GM23338 (cell line): ENCODE measurements at places on chromosomes 13 and 19. TPM values are rescaled to one million over a fixed set of nuclear protein-coding genes. Genes with fewer than 3 reads are reported as not detected.

DNA sequence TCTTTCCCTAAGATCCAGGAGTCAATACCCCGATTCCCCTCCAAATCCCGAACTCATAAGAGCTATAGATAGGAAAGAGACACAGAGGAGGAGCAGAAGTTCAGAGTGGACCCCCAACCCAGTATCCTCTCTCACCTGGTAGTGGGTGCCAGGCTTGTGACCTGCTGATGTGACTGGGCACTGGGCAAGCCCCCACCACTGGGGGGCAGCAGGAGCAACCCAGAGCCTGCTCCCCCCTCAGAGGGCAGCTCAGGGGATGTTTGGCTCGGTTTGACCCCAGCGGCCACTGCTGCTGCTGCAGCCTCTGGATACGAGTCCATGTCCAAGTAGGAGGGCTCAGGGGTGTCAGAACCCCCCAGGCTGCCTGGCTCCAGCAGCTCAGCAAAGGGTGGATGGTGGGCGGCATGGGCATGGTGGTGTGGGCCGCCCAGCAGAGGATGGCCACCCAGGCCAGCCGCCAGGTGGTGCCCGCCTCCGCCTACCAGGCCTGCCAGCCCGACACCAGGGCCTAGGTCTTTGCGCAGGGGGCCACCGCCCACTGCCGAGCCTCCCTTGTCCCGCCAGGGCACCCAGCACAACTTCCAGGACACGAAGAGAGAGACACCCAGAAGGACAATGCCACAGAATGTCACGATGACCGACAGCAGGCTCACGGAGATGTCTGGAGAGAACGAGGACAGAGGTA is 7.4 kb downstream of the SYT3 start:
- peaks cover 8% of the 10 kb centered on the region; the same call in 1 of the 2 replicates for H3K36me3 ChIP-seq
- peak; percentile 38 for DNase-seq
- H3K27ac ChIP-seq = no peak overlapping the region
- H3K4me3 ChIP-seq = no peak overlapping the region
- H3K4me1 ChIP-seq = no peaks in the 10 kb centered on the region

DNA sequence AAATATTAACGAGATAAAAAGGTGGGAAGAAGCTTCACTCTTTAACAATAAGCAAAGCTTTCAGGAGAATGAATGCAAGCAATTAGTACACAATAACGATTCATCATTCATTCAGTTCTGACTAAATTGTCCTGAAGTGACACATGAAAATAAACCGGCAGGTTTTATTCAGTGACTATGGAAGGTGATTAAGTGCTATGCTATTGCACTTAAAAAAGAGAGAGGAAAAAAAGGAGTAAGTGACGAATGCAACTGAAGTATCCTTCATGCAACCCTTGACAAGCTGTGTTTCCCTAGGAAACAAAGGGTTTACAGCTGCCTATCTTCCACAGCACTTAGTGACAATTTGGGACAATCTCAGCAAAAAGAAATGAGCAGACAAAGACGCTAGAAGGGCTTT is 1.4 kb downstream of the LIG4 start:
- H3K27me3 ChIP-seq = no peaks in the 10 kb centered on the region
- H3K36me3 ChIP-seq = peaks cover 3% of the 10 kb centered on the region; the same call in 1 of the 2 replicates
- H3K4me3 ChIP-seq = peak overlapping the region; percentile 74
- H3K4me1 ChIP-seq = peaks cover 9% of the 10 kb centered on the region; the same call in 1 of the 2 replicates
- DNase-seq = no peak

CPAMD8 gene
- 11.8 and 14.1 TPM in 2 replicates for total RNA-seq

KPNA3 gene
- 50.9 and 55.7 TPM in 2 replicates for total RNA-seq

DNA sequence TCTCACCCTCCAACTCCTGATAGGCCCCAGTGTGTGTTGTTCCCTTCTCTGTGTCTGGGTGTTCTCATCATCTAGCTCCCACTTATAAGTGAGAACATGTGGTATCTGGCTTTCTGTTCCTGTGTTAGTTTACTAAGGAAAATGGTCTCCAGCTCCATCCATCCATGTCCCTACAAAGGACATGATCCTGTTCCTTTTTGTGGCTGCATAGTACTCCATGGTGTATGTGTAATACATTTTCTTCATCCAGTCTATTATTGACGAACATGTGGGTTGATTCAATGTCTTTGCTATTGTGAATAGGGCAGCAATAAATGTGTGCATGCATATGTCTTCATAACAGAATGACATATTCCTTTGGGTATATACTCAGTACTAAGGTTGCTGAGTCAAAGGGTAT is 1397.0 kb downstream of the UQCRFS1 start:
- DNase-seq = no peak
- H3K36me3 ChIP-seq = 0 out of 2 replicates have a peak, but pooled peaks cover 5% of the 10 kb centered on the region
- no peaks in the 10 kb centered on the region for H3K27me3 ChIP-seq
- no peak overlapping the region for H3K4me3 ChIP-seq

ZNF132 gene
- total RNA-seq = 3.0 and 5.2 TPM in 2 replicates

ZNF221 gene
- 9.2 and 14.0 TPM in 2 replicates for total RNA-seq
